ENCODE measurements at places on chromosomes 16 and 17.

- DNase-seq: no peak
These were observed 33.6 kb downstream of the FTO start for GRCh38 chr16:53737552-53737951.

- DNase-seq: no peak
These were observed 14.0 kb upstream of the SALL1 start for GRCh38 chr16:51165043-51165442.

GRCh38 chr16:11957591-11958395, 7.2 kb upstream of the TNFRSF17 start:
- no peak for DNase-seq

DNA sequence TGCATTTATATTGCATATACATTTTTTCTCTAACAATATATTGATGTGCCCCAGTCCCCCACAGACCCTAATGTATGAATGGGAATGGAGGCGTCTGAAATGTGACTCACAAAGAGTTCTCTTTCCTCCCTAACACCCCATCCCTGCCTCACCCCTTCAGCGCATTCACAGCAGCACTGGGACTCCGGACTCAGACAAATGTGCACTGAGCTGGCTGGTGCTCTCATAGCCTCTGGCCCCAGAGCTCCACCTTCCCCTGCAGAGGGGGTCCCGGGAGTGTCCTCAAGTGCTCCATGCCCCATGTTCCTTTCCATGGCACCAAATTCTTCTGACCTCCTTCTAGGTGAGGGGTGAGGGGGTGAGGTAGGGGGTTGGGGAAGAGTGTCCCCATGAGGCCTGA, 20.6 kb downstream of the NPTX1 start:
- no peak for DNase-seq

DNA sequence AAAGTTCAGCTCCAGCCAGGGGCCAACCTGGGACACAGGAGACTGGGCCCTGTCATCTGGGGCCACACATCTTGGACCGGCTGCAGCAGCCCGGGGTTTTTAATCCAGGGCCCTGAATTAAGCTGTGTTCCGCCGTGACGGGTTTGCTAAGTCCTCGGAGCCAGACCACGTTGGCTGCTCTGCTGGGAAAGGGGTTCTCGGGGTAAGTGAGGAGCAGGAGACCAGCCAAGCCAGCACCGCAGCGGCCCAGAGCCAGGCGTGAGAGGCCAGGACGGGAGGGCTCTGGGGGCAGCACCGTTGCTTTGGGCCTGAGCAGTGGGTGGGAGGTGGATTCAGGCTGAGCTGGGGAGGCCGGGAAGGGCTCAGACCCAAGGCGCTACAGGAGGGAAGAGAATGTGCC, 31.3 kb upstream of the CBX4 start:
- DNase-seq: no peak

DNA sequence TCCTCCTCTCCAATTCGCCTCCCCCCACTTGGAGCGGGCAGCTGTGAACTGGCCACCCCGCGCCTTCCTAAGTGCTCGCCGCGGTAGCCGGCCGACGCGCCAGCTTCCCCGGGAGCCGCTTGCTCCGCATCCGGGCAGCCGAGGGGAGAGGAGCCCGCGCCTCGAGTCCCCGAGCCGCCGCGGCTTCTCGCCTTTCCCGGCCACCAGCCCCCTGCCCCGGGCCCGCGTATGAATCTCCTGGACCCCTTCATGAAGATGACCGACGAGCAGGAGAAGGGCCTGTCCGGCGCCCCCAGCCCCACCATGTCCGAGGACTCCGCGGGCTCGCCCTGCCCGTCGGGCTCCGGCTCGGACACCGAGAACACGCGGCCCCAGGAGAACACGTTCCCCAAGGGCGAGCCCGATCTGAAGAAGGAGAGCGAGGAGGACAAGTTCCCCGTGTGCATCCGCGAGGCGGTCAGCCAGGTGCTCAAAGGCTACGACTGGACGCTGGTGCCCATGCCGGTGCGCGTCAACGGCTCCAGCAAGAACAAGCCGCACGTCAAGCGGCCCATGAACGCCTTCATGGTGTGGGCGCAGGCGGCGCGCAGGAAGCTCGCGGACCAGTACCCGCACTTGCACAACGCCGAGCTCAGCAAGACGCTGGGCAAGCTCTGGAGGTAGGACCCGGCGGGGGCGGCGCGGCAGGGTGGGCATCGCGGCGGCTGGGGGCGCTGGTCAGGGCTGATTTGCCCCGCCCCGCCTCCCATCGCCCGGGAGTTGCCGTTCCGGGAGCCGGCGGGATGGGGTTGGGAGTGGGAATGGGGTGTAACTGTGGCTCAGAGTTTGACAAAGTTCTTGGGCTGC, 567 bp downstream of the SOX9 start:
- DNase-seq: peak; percentile 68

DNA sequence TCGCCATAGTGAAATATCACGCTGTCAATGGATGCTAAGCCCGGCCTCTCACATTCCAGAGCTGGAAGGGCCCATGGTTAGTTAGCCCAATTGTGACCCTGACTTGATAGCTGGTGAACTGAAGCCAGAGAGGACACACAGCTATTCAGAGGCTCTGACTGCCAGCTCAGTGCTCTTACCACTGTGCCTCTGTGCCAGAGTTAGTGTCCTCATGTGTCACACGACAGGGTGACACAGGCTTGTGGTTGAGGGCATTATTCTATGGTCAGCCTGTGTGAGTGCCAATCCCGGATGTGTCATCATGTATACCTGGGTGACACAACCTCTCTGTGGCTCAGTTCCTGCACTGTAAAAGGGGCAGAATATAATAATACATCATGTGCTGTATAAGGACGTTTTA, 2.5 kb upstream of the MT1X start:
- peak; percentile 48 for DNase-seq

DNA sequence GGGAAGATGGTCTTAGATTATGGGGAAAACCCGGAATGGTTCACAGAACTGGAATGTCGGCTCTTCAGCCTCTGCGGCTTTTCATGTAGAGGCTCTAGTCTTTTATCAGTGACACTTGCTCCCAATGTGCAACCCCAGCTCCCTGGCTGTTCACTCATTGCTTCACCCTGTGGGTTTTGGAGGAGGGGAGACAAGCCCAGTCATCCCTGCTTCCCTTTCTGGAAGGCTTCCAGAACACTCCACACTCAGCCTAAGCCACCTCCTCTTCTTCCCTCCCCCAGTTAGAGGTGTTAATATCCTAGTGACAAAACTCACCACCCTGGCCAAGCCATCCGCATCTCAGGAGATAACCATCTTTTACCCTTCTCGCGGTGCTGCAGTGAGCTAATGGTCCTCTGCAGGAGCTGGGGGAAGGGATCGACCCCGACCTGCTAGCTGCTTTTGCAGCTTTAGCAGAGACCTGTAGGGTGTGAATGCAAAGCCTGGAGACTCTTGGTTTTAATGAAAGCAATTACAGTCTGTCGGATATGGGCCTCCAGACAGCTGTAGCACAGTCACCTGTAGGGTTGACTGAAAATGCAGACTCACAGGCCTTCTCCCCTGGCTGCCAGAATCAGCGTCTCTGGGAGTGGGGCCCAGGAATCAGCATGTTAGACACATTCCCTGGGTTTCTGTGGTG, 24.3 kb upstream of the LASP1NB start:
- peak; percentile 94 for DNase-seq

DNA sequence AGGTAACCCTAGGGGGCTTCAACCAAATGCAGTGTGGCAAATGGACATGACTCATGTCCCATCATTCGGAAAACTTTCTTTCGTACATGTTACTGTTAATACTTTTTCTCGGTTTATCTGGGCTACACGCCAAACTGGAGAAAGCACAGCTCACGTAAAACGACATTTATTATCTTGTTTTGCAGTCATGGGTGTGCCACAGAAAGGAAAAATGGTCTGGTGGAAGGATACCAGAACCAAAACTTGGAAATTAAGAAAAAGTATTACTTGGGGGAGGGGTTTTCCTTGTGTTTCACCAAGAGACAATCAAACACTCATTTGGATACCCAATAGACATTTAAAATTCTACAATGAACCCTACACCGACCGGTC, 23.6 kb downstream of the ALOX15B start:
- DNase-seq: no peak

DNA sequence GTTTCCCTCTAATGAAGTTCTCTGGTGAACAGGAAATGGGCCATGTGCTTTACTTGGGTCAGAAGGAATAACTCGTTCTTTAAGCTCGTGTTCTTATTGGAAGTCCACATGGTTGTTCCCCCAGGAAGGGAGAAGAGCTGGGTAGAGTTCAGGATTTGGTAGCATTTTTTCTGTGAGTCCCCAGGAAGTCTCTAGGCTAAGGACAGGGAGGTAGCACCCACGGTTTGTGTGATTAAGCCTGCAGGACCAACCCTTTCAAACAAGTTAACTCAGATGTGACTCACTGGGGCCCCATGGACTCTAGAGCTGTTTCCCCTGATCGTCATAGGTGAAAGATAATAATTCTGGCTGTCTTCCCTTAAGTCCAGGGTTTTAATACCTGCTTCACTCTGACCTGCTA, 16.4 kb downstream of the SAP30BP start:
- DNase-seq: peak; percentile 94

GRCh38 chr17:74211912-74212208, 1.5 kb upstream of the TTYH2 start:
- peak; percentile 8 for DNase-seq

Measured in epithelial cell of esophagus (primary cell).